CD4-positive, alpha-beta T cell (primary cell): ENCODE measurements at places on chromosomes 1 and 21.

DNA sequence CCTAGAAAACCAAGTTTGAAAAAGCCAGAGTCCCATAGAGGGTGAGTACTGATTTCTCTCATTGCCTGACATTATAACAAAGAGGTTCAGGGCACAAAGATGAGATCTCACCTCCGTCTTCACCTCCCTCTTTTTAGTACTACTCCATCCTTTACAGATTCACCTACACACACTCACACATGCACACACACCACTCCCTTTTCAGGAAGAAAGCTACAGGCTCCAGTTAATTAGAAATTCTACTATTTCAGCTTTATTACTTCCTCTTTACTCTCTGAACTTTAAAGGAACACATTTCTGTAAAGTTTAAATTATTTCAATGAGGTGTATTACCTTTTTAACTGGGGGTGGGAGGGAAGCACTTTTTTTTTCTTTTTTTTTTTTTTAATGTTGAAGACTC, 59.6 kb upstream of the PRDX6 start:
- no peak for DNase-seq

GRCh38 chr1:181313466-181313865, 169.9 kb upstream of the CACNA1E start:
- no peak for DNase-seq

DNA sequence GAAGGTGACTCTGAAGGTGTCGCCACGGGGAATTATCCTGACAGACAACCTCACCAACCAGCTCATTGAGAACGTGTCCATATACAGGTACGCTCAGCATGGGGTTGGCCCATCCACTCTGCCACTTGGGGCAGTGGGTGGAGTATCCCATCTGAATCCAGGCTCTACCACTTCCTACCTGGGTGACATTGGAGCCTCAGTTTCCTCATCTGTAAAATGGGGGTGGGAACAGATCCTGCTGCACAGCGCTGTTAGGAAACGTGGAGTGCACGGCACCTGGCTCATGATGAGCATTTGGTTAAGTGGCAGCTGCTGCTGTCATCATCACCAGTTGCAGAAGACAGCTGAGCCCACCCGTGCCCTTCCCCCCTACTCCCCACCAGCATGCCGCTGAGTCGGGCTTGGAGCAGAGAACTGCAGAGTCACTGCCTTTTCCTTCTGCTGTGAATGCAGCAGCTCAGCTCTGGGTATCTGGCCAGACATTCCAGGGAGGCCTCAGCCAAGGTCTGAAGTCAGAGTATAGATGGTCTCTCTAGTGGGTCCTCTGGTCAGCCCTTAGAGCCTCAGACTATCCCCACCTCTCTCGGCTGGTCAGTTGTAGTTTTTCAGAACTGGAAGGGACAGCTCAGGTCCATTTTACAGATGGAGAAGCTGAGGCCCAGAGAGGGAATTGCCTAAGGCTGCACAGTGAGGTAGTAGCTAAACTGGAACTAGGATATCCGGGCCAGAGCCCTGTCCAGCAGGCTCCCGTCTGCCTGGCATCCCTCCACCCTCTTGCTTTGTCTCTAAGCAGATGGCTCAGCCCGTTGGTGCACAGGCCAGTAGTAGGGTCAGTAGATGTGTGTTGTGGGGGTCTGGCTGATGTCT, 11.7 kb downstream of the LDLRAP1 start:
- DNase-seq: no peak

DNA sequence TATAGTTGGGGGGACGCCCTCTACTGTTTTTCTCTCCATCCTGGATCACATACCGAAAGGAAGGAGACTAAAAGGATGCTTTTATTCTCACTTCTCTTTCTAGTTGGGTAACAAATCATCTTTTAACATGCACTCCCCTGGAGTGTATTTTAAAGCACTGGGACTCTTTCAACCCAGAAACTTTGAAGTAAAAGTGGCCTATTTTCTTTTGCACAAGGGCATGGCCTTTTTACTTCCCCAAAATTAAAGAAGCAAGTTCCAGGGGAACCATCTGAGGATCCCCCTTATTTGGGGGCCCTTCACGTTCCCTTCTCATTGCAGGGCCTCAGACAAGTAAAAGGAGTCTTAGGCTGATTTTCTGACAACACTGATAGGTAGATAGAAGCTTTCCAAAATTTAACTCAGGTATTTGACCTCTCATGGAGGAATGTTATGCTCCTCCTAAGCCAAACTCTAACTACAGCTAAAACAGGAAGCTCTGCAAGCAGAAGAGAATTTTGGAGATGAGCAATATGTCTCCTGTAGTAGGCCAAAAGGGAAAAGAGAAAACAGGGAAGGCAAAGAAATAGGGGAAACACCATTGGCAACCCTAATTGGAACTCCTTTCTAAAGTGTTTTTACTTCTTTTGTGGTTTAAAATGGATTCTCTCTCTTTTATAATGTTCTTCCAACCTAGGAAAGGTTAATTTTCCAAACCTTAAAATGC, 8.9 kb upstream of the CD46 start:
- no peak for DNase-seq

- no peak for DNase-seq
These were observed 91.4 kb upstream of the CTTNBP2NL start for GRCh38 chr1:112304612-112305011.

GRCh38 chr1:28256197-28256827, 3.0 kb upstream of the SESN2 start:
- DNase-seq: no peak

- DNase-seq: no peak
These were observed 68.0 kb downstream of the LMX1A start for GRCh38 chr1:165288350-165289120.

DNA sequence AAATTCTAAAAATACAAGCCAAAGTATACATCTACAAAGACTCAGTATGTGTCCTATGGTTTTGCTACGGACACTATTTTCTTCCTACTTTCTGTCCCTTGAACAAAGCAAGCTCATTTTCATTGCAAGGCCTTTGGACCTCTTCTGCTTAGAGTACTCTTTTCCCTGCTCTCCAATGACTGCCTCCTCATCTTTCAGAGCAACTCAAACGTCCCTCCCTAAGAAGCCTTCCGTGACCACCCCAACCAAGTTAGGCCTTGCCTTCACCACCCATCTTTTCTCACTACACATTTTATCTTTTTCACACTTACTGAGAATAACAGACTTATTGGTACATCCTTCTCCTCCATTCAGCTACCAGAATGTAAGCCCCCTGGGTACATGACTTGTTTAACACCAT, 39.9 kb downstream of the ENAH start:
- DNase-seq: no peak

DNA sequence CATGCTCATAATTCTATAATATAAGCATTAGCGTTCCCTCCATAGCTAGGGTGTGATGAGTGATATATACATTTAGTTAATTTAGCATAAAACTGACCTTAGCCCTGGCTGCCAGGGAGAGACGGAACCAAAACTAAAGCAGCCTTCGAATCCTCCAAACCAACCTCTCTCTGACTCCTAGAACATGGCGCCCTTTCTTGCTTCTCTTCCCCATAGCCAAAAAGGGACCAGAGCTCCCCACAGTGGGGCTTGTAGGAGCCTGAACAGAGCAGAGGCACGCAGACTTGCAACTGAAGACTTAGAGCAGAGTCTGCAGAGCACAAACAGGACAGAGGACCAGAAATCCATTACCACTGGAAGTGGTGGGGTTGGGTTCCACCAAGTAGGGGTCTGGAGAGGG, 17.7 kb downstream of the IRF2BP2 start:
- DNase-seq: no peak

- no peak for DNase-seq
These were observed 17.7 kb downstream of the S100A10 start for GRCh38 chr1:151976015-151976343.

GRCh38 chr21:35575280-35575915, 484.9 kb downstream of the SETD4 start:
- no peak for DNase-seq

DNA sequence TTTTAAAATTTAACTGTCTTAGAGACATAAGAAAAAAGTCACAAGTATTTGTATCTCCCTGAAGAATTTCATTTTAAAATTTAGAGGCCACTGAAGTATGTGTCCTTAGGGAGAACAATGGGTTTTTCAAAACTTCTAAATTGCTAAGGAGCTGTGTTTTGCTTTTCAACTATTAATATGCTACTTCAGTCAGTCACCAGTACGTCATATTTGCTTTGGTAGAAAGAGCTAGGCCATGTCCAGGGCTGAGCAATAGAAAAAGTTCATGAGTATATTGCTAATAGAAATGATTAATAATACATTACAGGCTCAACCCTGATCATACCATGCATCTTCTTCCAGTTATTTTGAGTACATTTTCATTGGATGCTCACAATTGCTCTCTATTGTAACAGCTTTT, 1.7 kb upstream of the SGIP1 start:
- DNase-seq: no peak

DNA sequence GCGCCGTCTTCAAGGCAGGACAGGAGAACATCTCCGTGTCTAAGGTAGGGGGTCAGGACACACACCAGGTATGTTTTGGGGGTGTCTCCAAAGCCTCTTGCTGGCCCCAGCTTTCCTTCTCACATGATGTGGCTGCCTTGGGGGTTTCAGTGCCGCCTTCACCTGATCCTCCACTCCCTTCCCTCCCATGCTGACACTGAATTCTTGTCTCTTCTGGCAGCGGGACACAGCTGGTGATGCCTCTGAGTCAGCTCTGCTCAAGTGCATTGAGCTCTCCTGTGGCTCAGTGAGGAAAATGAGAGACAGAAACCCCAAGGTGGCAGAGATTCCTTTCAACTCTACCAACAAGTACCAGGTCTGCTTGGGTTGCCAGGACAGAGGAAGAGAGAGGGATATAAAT, 13.5 kb downstream of the ATP1A2 start:
- no peak for DNase-seq

DNA sequence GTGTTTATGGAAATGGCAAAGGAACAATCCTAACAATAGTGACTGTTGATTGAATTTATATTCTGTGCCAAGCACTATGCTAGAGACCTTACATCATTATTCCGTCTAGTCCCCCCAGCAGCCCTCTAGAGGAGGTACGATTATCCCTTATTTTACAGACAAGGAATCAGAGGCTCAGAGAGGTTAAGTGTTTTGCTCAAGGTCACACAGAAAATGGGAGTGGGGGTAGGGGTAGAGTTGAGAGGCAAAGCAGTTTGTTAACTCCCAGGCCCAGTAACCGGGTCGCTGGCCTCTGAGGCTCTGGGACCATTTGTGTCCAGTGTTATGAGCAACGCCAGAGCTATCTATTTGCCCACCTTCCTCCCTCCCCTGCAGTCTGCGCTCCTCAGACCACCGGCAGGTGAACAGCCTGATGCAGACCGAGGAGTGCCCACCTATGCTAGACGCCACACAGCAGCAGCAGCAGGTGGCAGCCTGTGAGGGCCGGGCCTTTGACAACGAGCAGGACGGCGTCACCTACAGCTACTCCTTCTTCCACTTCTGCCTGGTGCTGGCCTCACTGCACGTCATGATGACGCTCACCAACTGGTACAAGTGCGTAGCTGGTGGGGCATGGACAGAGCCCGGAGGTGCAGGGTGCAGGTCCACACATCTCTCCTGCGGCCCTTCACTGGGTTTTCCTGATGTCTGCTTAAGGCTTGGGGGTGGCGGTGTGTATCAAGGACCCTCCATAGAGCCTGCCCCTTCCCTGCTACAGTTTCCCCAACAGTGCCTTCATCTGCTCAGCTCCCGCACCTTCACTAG, 19.8 kb downstream of the SERINC2 start:
- no peak for DNase-seq
